CD8-positive, alpha-beta memory T cell (primary cell): ENCODE measurements at places on chromosomes 2 and 18.

- no peak for DNase-seq
Observed at GRCh38 chr2:48228345-48228684, 301.6 kb upstream of the STON1 start.

DNA sequence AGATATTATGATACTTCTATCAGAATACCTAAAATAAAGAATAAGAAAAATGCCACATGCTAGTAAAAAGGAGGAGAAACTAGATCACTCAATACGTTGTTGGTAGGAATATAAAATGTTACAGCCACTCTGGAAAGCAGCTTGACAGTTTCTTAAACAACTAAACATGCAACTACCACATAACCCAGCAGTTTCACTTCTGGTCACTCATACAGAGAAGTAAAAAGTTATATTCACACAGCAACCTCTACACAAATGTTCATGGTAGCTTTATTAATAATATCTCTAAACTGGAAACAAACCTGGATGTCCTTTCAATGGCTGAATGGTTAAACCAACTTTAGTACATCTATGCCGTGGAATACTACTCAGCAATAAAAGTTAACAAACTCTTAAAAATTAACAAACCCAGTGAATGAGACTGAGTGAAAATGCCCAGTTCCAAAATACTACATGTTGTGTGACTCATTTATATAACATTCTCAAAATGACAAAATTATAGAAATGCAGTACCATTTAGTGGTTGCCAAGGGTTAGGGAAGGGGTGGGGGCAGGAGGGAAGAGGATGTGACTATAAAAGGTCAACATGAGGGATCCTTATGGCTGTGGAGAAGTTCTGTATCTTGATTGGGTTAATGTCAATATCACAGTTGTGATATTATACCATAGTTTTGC lies 124.1 kb downstream of the MMADHC start:
- DNase-seq: no peak

DNA sequence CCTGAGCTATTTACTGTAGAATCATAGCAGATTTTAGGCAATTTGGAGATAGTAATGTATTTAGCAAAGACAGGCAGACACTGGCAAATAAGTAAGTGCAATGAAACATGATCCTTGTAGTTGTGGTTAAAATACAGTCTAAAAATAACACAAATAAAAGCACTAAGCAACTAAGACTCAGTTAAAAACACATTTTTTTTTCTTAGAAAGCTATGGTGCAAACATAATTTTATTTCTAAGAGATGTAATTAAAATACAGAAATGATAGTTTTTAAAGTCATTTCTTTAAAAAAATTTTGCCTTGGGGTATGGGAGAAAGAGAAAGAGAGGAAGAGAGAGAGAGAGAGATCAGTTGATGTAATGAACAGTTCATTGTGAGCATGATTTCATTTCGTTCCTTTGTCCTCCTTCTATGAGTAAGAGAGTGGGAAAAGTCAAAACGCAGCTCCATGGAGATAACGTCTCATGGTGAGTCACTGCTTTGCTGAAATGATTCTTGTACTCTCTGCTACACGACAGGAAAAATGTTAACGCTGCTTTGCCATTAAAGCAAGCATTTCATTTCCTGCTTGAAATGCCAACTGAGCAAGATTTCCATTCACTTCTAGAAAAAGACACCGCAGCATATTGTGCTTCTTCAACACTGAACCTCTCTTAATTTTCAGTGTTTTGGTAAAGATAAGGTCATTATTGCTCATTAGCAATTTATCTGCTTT lies 61.3 kb upstream of the PGAP1 start:
- DNase-seq: no peak

DNA sequence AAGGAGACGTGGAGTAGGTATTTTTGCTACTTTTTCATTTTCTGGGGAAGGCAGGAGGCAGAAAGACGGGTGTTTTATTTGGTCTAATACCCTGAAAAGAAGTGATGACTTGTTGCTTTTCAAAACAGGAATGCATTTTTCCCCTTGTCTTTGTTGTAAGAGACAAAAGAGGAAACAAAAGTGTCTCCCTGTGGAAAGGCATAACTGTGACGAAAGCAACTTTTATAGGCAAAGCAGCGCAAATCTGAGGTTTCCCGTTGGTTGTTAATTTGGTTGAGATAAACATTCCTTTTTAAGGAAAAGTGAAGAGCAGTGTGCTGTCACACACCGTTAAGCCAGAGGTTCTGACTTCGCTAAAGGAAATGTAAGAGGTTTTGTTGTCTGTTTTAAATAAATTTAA lies 3.4 kb downstream of the FZD7 start:
- DNase-seq: no peak

DNA sequence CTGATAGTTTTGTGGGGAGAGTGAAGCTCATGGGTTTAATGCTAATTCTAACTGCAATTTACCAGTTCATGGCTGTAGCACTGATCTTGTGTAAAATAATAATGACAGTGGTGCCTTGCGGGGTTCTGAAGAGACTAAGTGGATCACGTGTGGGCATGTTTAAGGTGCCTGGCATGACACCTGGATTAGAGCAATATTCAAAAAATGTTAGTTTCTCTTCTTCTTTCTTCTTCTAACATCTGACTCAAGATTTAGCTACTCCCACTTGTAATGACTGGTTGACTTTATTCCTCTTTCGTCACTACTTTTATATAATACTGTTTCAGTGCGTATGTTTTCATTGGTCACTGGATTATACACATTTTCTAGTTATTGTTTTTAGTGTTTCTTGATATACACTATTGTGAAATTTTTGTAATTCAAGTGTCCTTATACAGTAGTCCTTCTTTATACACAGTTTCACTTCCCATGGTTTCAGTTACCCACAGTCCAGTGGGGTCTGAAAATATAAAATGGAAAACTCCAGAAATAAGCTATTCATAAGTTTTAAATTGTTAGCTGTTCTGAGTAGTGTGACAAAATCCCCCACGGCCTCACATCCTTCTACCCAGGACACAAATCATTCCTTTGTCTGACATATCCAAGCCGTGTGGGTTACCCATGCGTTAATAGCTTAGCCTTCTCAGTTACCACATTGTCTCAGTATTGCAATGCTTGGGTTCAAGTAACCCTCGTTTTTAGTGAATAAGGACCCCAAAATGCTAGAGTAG lies 662.2 kb upstream of the CNTNAP5 start:
- no peak for DNase-seq

DNA sequence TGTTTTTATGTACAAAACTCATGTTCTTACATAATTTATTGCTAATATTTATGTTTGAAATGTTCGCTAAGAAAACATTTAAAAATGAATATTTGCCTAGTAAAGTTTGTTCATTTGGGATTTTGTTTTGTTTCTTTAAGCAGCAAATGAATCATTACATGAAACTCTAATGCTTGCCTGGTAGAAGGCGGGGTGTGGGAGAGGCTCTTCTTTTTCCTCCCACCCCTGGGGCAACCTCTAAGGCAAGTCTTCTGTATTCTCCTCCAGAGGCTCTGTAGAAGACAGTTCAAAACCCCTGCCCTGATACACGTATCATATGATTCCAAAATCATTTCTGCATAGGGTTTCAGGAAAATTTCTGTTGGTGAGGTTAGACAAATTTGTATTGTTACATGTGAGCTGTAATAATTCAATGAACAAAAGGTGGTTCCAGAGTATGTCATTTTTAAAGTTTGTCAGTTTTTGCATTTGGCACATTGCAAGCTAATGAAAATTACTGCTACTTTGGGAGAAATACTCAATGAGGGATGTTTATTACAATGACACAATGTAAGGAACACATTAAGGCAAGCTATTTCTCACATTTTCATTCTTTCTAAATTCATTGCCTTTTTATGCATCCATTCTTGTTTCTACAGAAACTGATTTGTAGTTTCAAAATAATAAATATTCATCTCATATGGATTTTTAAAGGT lies 302.3 kb upstream of the UBE2E3 start:
- DNase-seq: no peak

- no peak for DNase-seq
Observed at GRCh38 chr18:45291621-45292615, 323.4 kb upstream of the SLC14A2 start.

GRCh38 chr2:74249406-74250122 lies 51.1 kb downstream of the MTHFD2 start:
- no peak for DNase-seq

DNA sequence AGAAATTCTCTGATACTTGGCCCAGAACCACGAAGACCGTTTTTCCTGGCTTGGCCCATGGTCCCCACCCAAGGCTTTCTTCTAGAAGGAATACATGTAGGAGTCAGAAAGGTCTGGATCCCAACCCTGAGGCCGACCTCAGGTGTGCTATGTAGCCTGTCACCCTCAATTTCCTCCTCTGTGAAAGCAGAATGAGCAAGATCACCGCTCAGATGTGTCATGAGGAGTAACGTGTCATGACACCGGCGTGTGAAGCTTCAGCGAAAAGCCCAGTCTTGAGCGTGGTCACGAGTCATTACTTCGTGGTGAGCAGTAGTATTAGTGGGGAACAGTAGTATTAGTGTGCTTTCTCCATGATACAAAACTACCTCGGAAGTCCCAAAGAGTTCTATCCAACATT lies 103.4 kb downstream of the ALPK2 start:
- no peak for DNase-seq

- peak; percentile 63 for DNase-seq
Observed at GRCh38 chr2:105934467-105934866, 189.8 kb downstream of the NCK2 start.

DNA sequence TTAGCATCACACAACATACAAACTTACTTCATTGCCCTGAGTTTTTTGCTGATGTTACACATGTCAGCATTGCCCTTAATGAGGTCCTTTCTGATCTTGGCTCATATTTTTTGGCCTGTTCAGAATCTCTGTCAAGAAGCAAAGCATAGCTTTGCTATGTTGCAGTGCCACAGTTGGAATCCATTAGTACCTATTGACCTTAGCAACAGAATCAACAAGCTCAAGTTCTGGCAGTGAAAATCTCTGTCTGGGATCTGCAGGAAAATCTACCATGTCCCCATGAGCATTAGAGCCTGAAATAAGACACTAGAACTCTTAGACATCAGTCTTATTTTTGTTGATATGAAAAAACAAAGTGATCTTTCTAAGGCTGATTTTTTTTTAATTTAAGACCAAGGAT lies 105.6 kb upstream of the FHL2 start:
- DNase-seq: no peak

DNA sequence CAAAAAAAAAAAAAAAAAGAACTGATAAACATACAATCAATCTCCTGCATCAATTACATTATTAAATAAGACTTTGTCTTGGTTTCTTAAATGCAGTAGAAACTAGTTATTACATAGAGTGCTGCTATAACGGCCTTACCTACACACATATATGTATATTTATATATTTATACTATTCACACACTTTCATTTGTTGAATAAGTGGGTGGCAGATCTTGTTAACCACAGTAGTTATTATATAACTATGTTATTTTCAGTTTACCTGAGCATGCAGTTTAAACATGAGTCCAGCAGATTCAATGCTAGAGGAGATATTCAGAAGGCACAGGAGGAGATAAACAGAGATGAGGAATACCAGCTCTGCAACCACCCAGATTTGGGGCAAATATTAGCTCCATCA lies 81.5 kb upstream of the CD226 start:
- no peak for DNase-seq

DNA sequence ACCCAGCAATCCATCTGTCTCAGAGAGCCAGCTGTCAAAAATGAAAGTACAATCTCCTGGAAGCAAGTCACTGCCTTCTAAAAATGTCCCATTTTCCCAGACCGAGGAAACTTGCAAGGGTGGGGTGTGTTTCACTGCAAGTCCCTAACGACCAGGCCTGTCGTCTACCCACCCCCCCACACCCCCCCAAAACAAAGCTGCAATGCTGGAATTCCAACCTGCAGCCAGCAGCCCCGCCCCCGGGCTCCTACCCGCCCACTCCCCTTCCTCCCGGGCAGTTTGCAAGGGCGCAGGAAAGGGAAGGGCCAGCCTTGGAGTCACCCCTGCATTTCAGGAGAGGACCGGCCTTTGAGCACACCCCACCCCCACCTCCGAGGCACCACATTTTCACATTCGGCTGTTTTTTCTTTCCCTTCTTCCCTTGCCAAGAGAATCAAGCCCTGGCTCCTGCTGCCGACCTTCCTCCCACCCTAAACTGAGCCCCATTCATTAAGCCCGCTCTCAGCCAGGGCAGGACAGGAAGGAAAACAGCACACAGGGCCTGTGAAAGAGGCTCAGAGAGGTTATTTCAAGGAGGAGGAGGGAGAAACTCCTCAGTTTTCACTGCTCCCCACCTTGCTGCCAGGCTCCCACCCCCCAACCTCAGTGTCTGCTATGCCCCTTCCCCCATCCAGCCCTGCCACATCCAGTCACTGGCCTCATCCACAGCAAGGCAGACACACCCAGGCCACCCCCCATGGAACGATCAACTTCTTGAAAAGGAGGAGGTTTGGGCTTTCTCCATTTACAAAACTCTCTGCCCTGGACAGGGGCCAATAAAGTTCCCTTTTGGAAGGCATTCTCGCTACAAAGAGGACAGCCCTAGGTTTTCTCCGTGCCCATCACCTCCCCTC lies 11.3 kb downstream of the SMAD7 start:
- DNase-seq: no peak

DNA sequence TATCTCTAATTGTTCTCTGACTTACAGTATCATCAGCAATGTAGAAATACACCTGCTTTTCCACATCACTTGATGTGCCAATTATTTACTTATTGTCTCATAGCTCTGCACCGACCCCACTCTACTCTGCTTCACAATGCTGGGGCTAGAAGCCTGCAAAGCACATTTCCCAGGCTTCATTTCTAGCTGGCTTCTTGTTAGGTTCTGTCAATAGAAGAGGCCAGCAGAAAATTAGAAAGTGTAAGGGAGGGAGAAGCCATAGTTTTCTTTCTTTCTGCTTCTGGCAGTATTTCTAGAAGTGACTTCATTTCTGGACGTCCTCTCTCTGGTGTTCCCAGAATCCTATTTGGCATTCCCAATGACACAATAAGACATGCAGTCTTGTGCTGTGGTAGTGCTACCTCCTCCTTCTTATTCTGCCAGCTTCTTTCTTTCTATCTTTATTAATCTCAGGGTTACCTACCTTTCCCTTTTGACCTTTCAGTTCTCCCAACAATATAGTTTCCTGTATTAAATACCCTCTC lies 12.5 kb upstream of the TANC1 start:
- no peak for DNase-seq

- DNase-seq: no peak
Observed at GRCh38 chr2:232240906-232241305, 137.6 kb upstream of the ALPP start.

DNA sequence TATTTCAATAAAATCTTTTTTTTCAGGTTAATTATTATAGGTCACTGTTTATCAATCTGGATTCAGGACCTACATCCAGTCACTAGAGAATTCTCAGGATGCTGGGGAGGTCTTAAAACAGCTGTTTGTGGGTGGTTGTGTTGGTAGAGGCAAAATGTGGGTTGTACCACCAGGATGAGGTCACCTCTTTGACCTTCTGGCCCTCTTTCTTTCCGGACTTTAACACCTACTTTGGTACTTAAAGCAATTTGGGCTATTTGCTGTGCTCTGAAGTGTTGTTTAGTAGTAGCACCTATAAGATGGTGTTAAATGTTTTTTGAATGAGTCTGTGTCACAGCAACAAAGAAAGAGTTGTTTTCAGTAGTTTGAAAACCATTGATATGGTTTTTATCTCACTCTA lies 14.6 kb downstream of the EML4 start:
- DNase-seq: no peak

- DNase-seq: no peak
Observed at GRCh38 chr2:30765191-30765590, 42.1 kb downstream of the CAPN13 start.

GRCh38 chr2:216855605-216856004 lies 4.3 kb downstream of the TNP1 start:
- DNase-seq: no peak
